ENCODE measurements at places on chromosomes 5 and 9.

GRCh38 chr9:113631137-113631765, 167.7 kb downstream of the RGS3 start:
- DNase-seq = no peak

GRCh38 chr5:127596501-127596900, 52.4 kb upstream of the CTXN3 start:
- no peak for DNase-seq

DNA sequence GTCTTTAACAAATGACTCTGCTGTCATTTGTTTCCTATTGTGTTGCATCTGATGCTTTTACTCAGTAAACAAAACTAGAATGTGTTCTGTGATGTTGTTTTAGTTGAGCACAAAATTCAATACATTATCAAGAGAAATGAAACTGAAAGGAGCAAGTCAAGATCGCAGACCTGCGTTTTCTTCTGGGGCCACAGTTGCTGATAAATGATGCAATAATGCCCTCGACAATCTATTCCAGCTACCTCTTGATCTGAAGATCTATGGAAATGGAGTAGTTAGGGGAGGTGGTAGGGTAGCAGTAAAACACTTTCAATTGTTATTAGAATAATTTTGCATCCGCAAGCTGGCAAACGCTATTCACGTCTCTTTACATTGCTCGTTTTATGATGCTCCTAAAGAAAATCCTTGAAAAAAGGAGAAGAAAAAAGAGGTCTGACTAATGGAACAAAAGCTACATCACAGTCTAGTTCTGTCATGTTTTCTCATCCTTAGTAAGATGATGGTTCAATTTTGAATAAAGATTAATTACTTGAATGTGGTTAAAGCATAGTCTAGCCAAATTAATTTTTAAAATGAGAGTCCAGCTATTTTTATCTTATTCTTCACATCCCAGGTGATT, 1.6 kb downstream of the ZNF366 start:
- DNase-seq = no peak

- no peak for DNase-seq
These were observed 50.7 kb downstream of the PIP5K1B start for GRCh38 chr9:68755752-68756151.

- no peak for DNase-seq
These were observed 73.7 kb downstream of the GTF3C4 start for GRCh38 chr9:132743931-132744479.

DNA sequence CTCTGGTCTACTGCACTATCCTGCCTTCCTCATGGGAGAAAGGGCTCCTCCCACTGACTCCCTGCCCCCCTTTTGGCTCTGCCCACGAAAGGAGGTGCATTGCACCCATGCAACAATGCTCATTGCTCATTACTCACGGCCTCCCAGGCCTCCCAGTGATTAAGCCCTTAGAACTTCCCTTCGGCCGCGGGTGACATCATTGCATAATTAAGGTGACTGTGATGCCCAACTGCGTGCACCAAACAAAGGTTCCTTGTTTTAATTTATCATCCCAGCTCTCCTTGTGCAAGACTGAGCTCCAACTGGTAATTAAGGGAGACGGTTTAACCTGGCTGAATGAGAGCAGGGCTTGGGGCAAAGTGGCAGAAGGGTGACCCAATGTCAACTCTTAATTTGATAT, 180.4 kb downstream of the GAS1 start:
- peak; percentile 48 for DNase-seq
